Activated T-cell treated with anti-CD3 and anti-CD28 coated beads for 24 hours (primary cell): ENCODE measurements at places on chromosomes 7 and 10.
A peak's percentile ranks its signal among the peaks of the same experiment; 100 is the strongest.

GRCh38 chr10:109689785-109690184 lies 233.5 kb downstream of the XPNPEP1 start:
- no peak for DNase-seq

GRCh38 chr10:11578802-11579255 lies 32.6 kb downstream of the USP6NL start:
- DNase-seq: peak; percentile 54

GRCh38 chr7:159063046-159063840 lies 81.4 kb downstream of the VIPR2 start:
- no peak for DNase-seq

- DNase-seq: peak; percentile 7
Measured at GRCh38 chr10:77873536-77874380, 52.8 kb downstream of the DLG5 start.

- no peak for DNase-seq
Measured at GRCh38 chr10:131689016-131689415, 211.8 kb upstream of the PPP2R2D start.
